ENCODE measurements at places on chromosomes 5 and 9.

GRCh38 chr5:137375741-137376526 is 123.2 kb downstream of the SPOCK1 start:
- DNase-seq: no peak

DNA sequence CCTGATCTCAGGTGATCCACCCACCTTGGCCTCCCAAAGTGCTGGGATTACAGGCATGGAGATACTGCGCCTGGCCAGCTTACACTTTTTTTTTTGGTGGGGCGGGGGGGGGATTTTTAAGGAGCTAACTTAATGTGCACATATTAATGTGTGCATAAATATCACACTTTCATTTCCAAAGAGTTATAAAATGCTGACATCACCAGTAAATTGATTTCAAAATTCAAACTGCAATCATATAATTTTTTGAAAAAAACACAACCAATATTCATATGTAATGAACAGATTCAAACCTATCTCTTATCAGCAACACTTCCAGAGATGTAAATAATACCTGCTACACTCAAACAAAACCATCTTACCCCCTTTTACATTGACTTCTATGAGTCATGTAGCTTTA is 1006.6 kb upstream of the DMAC1 start:
- DNase-seq: no peak

- no peak for DNase-seq
Measured at GRCh38 chr5:37701868-37702267, 138.0 kb downstream of the GDNF start.

- DNase-seq: no peak
Measured at GRCh38 chr5:145948921-145949320, 12.5 kb downstream of the SH3RF2 start.

GRCh38 chr9:88775559-88775958 is 215.7 kb upstream of the S1PR3 start:
- DNase-seq: no peak

GRCh38 chr5:141354900-141355469 is at the start of gene PCDHGA4:
PCDHGA4 (plus strand) TSS chr5:141355021; CDS start chr5:141355108, 87 bp downstream.
- DNase-seq: no peak

- DNase-seq: no peak
Measured at GRCh38 chr9:19969721-19970120, 180.9 kb upstream of the SLC24A2 start.

- no peak for DNase-seq
Measured at GRCh38 chr9:133202688-133203453, 6.2 kb downstream of the OBP2B start.

DNA sequence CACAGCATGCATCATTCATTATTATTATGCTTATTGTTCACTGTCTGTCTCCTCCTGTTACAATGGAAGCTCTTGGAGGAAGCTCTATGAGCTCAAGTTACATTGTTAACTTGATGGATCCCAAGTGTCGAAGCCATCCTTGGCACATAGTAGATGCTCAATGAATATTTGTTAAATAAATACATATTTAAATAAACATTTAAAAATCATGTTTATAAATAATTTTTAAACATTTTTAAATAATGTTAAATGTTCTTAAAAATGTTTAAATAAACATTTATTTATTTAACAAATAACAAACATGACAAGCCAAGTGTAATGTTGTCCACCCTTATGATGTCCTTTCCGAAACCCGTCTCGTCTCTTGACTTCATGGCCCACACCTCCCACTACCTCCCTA is 69.5 kb downstream of the USP20 start:
- DNase-seq: no peak

GRCh38 chr5:95996904-95997723 is 35.5 kb upstream of the ELL2 start:
- no peak for DNase-seq

DNA sequence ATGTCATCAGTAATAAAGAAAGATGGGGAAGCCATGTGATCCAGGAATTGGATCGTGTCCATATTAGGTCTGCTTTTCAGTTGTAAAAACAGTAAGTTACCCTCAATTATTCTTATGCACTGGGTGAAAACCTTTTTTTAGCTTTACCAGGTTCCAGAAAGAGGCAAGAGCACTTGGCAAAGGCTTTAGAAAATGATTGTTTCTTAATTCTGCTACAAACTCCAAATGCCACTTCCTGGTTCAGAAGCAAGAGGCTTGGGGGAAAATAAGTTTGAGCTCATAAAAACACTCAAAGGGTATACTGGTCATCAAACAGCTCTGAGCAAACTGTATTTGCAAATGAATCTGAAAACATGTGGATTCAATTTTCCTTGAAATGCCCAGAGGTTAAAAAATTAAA is 615.6 kb downstream of the EBF1 start:
- DNase-seq: peak; percentile 27

GRCh38 chr5:143180751-143181150 is 222.7 kb downstream of the NR3C1 start:
- DNase-seq: no peak

DNA sequence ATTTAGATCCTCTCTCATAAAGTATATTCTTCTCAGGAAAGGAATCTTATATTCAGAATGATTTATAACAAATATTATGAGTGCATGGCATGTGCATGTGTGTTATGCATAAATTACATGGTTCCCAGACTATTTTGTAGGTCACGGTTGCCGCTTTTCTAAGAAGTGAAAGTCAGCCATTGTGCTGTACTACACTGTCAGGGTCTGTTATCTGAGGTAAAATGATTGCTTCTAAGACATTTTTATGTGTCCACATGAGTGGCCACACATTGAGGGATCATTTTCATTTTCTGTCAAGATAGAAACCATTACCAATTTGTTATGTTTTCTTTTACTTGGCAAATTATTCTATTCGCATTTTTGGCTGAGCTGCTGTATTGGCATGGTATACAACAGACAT is 210.8 kb downstream of the CWC27 start:
- no peak for DNase-seq

GRCh38 chr5:10348258-10348657 is 5.2 kb upstream of the MARCHF6 start:
- no peak for DNase-seq

DNA sequence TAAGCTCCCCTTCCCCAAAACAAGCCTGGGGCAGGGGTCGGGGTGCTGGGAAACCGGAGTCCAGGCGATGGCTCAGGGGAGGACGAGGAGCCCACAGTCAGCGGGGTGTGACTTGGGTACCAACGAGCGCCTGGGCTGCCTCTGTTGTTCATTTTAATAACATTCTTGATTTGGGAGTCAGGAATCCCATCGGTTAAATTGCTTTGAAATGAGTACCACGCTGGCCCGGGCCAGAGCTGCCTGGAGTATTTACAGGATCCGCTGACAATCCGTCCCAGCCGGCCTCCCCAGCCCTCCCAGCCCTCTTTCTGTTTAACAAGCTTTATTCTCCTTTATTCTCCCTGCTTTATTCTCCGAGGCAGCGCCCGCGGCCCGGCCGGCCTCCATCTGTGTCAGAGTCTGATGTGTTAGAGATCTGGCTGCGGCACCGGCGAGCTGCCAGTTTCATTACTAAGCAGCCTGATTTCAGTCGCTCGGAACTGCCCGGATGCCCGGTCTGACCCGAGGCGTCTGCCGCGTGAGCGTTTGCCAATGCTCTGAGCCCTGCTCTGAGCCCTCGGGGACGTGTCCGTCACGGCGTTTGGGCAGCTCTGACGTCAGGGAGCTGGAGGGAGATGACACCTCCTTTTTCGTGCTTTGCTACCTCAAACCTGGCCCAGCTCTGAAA is 16.5 kb upstream of the QRFP start:
- DNase-seq: no peak

DNA sequence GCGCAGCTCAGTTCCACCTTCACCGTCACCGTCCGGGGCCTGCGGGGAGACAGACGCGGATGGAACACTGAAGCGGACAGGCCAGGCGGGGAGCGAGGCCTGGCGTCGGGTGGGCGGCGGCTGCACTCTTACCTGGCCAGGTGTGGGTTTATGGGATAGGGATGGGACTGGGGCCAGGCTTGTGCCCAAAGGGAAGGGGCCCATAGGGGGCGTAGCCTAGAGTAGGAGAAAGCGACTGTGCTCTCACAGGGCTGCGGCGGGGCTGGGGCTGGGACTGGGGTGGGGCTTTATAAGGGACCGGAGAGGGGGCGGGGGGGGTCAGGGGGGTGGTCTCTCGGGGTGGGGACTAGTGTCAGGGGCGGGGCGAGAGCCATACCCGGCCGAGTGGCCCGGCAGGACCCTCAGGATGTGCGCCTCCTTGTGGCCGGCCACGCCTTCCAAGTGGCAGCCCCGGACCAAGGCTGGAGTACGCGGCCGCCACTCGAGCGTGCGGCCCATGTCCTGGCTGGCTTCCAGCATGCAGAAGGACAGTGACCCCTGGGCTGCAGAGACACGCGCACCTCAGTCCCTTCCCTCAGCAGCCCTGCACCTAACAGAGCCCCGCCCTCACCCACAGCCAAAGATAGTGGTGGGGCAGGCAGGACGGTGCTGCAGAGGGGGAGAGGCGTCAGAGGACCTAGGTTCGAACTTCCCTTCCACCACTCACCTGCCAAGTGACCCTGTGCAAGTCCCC is 22.8 kb downstream of the FPGS start:
- no peak for DNase-seq

DNA sequence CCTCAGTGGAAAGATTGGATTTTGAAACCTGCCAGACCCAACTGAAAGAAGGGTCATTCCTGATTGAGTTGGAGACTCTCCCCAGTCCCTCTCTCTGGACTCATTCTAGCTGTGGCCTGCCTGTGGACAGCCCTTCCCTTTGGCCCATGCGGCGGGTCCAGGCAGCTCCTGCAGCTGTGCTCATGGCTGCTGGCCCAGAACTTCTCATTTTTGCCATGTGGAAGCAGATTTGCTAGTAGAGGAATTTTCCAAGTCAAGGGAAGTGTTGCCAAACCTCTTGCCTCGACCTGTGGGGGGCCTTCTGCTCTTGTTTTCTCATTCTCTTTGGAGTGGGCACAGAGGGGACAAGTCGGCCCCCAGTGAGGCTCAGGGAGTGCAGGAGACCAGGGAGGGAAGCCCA is 89.2 kb downstream of the ANKRD33B start:
- DNase-seq: no peak

DNA sequence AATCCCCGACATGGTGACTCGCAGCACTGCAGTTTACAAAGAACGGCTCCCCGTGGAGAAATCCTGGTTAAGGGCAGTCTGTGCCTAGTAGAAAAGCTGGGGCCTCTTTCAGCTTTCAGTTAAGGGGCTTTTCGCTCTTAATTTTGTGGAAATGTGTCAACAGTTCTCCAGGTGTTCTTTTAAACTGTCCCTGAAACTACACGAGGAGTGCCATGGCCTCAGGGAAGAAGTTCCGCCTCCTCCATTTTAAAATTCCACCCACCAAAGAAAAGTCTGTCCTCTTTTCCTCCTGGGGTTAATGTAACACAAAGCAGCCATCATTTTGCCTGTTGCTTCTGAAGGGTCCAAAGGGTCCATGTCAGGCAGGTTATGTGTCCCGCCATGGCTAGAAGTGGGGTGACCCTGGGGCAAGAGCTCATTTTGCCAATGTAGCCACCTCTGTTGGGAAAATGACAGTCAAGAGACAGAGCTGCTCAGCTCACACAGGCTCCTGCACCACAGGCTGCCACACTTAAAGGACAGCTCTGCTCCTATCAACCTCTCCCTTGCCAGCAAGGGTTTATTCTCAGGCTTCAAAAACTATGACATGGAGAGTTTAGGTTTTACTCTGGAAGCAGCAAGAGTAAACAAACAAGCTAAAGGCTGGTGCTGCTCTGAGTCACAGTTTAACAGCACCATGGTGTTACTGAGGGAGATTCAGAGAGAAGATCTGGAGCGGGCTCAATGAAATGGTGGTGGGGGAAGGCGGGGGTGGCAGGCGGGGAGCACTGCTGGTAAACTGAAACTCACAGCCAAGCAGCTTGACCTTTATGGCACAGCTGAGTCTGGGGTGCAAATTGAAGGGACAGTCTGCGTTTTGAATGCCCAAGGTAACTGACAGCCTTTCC is 3.2 kb downstream of the WHRN start:
- no peak for DNase-seq

DNA sequence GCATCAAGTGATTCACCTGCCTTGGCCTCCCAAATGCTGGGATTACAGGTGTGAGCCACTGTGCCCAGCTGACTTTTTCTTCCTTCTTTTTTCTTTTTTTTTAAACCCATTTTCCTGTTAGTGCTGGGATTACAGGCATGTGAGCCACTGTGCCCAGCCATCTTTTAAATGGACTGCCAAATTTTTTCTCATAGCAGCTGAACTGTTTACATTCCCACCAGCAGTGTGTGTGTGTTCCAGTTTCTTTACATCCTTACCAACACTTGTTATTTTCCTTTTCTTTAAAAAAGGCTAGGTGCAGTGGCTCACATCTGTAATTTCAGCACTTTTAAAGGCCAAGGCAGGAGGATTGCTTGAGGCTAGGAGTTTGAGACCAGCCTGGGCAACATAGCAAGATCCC is 76.9 kb downstream of the UBE2R2 start:
- DNase-seq: no peak

DNA sequence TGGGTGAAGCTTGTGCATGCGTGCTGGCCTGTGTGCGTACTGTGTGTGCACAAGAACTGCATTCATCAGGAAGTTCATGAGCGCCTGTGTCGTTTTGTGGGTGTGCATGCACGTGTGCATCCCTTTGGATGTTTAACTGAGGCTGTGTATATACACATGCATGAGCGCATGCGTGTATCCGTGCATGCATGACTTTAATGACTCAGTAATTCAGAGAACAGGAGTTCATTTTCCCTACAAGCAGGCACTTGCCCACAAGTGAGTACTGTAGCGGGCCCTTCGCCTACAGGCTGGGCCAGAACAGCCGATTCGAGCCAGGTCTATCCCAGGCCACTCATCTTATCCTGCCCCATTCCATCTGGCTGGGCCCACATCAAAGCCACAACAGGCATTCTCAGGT is 29.8 kb downstream of the CORO2A start:
- DNase-seq: no peak

DNA sequence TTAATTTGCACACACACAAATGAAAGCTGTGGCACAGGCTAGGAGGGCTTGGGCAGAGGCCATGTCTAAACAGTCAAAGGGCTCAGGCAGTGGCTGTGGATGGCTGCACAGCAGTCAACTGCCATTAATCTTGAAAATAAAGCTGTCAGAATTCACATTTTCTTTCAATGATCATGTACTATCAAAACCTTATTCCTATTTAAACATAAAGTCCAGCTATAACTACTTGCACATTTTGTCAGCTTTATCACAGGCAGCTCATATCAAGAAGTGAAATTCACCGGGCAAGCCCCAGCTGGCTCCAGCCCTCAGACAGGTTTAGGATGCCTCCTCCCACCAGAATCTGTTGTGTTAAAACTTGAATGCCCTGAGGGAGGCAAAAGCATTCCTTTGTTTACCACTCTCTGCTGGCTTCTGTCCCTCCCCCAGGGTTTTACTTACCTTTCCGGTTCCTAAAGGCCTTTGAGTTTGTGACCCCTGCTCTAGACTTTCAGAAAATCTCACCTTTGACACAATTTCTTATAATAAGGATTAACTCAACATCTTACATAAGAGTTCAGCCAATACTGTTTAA is 54.9 kb upstream of the GRAMD2B start:
- DNase-seq: no peak

- DNase-seq: no peak
Measured at GRCh38 chr5:178209334-178210072, 5.2 kb downstream of the HNRNPAB start.

GRCh38 chr5:98694902-98695301 is 78.6 kb upstream of the RGMB start:
- DNase-seq: no peak

- DNase-seq: no peak
Measured at GRCh38 chr9:88388203-88388885, at the start of gene SPIN1. SPIN1 (plus strand) TSS chr9:88388444; CDS start chr9:88426540, 38,096 bp downstream.

GRCh38 chr9:22129133-22129532 is 120.0 kb upstream of the CDKN2B start:
- DNase-seq: no peak

GRCh38 chr9:88776717-88777497 is 214.4 kb upstream of the S1PR3 start:
- DNase-seq: no peak

All from brain pericyte (primary cell).